ENCODE measurements at places on chromosomes 3 and 15.

DNA sequence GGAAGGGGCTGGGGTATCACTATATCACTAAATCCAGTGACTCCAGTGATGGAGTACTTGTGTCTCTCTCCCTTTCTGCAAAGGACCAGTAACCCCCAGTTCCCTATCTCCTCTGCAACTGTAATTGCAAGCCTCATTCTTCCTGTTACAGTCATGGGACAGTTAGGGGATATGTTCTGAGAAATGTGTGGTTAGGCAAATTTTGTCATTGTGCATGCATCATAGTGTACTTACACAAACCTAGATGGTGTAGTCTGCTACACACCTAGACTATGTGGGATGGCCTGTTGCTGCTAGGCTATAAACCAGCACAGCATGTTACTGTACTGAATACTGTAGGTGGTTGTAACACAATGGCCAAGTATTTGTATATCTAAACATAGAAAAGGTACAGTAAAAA lies 2.2 kb downstream of the VPS8 start:
- no peak for DNase-seq

GRCh38 chr15:55859681-55860080 lies 116.7 kb upstream of the PRTG start:
- DNase-seq = no peak

DNA sequence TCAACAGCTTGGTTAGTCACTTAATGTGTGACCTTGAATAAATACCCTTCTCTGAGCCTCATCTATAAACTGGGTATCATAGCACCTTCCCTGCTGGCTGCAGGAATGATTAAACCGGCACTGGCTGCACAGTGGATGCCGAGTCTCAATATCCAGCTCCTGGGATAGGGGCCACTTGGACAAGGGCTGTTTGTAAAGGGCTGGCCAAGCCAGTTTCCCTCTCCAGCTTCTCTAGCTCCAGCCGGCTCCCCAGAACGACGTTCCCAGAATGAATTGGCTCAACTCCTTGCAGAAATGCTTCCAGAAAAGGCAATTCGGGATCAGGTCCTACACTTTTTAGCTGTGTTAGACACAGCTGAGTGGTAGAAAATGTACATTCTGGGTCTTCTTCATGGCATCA lies 58.8 kb downstream of the LSM3 start:
- DNase-seq = no peak

DNA sequence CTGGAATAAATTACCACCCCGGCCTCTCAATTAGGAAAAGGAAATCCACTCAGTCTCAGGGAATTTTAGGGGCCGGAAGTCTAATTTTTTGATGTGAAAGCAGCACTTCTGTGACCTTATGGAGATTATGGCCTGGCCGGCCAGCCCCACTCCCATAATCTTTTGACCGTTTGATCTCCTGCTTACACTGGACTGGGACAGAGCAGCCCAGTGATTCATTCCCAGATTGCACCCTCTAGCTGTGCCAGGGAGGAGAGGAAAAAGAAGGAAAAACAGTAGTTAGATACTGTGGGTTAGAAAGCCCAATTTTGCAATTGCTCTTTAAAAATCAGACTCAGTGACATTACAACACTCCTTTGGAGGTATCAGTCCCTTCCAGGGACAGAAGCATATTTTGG lies 32.4 kb downstream of the GJD2 start:
- DNase-seq = no peak

GRCh38 chr15:101102746-101103145 lies 149.1 kb downstream of the CHSY1 start:
- DNase-seq = no peak

GRCh38 chr3:63973406-63973805 lies 49.9 kb downstream of the PSMD6 start:
- DNase-seq = no peak

DNA sequence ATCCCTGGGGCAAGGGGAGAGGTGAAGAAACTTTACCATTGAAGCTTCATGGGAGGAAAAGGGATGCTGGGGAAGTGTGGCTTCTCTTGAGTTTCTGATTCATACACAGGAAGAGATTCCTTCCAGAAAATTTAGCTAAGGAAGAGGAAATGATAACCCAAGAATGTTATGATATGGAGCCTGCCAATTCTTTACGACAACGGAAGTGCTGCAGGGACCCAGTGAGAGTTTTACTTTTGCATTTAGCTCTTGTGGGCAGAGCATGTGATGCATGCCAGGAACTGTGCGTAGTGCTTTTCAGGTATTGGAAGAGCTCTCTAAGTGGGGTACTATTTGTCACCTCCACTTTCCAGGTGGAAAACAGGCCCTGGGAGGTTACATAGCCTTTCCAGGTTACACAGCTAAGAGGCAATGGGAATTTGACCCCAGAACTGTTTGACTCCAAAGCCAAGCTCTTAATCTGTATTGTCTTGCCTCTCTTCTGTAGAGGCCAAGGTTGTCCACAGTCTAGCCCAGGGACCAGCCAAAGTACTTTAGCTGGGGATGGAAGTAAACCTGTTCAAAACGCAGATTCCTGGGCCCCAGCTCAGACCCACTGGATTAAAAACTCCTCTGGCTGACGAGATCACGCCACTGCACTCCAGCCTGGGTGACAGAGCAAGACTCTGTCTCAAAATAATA lies 23.0 kb downstream of the CMTM7 start:
- no peak for DNase-seq

- no peak for DNase-seq
Measured at GRCh38 chr3:146065573-146066006, 95.4 kb downstream of the PLOD2 start.

Data from iPS-NIHi11 (cell line).